ENCODE measurements at places on chromosomes 7 and 10.

DNA sequence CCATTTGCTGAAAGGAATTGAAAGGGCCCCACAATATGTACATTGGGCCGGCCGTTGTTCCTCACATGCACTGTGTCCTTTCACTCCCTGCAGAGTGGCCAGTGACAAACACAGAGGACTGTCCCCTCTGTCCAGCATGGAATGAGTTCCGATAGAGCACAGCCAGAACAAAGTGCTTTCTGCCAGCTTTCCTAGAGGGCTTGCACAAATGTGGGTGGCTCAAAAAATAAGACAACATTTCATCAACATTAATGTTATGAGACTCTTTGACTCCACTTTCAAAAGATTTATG lies 2.4 kb downstream of the PKD2L1 start:
- DNase-seq = no peak

- no peak for DNase-seq
These were observed 15.0 kb downstream of the CYP51A1 start for GRCh38 chr7:92119213-92119759.

GRCh38 chr7:134548877-134549276 lies at the start of gene AKR1B15:
AKR1B15 (plus strand) TSS chr7:134549110; CDS start chr7:134564620, 15,510 bp downstream.
- DNase-seq = no peak

DNA sequence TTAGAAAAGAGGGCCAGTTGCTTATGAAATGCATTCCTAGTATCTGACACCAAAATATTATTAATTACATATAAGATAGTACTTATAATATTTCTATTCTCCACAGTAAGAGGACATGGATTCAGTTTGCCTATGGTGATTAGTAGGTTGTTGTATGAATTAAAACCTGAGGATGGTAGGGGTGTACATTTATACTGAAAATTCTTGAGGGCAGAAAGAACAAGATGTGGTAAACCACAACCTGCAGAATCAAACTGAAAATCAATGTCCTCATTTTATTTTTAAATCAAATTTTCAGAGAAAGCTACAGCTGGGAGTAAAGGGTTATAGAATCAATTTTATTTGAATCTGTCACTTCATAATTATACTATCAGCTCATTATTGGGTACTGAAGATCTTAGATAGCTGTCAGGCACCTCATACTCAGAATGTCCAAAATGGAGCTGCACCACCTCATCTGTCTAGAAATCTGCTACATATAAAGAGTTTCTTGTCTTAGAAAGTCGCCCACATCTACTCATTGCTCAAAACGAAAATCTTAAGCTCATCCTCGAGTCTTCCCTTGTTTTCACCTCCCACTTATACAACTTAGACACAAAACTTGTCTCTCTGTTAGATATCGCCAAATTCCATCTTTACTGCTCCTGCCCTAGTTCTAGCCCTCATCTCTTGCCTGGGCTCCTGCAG lies 65.4 kb downstream of the MYO3A start:
- DNase-seq = no peak

- DNase-seq = no peak
These were observed 141.7 kb downstream of the EGFR start for GRCh38 chr7:55160539-55160938.

GRCh38 chr10:77490534-77491314 lies 146.9 kb downstream of the KCNMA1 start:
- DNase-seq = no peak

- no peak for DNase-seq
These were observed 45.8 kb upstream of the CARD11 start for GRCh38 chr7:3089493-3089892.

GRCh38 chr7:52450816-52451215 lies 584.6 kb upstream of the POM121L12 start:
- DNase-seq = no peak

DNA sequence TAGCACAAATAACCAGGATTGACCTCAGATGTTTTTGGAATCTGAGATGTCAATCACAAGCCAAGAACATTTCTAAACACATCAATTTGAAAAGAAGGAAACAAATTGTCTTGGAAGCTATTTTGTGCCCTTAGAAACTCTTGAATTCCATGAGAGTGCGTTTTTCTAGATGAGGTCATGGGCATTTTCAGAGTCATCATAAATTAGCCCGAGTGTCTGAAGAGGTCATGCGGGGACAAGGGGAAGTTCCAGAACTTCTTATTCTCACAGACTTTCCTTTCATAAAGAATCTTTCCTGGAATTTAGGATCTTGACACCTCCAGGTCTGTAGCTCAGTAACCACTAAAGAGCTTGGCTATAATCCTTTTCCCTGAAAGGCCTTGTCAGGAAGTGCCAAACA lies 28.2 kb downstream of the IL2RA start:
- no peak for DNase-seq

GRCh38 chr7:151873402-151873965 lies 3.4 kb downstream of the PRKAG2 start:
- no peak for DNase-seq

DNA sequence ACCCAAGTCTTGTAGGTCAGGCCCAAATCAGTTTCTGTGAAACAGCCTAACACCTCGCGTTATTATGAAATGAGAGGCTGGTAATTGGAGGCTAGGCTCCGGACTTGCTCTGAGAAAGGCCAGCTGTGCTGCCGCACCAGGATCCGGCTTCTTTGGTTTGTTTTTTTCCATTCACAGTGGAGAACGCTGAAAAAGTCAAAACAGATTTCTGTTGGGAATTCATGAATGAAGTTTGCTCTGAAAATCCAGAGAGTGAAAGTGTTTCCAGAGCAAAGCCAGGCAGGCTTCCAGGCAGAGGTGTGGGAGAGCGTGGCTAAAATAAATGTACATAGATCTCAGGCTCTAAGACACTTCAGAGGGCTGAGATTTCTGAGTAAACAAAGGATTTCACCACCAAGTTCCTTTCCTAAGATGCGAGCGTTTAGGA lies 240.1 kb downstream of the TRIL start:
- no peak for DNase-seq

DNA sequence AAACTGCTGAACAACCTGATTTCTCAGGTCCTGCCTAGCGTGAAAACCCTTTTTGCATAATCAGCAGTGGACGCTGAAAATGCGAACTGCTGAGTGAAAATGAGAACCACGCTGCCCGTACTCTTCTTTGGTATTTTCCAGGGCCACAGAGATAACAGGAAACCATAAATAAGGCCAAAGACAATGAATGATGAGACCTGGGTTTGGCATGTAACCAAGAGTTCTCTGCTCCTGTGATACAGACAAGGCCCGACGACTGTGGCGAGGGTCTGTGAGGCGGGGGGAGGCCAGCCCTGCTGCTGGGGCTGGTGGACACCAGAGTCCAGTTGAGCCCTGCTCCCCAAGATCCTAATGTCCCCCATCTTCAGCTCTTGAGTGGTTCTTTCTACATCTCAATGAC lies 236.0 kb downstream of the WDR11 start:
- DNase-seq = no peak

DNA sequence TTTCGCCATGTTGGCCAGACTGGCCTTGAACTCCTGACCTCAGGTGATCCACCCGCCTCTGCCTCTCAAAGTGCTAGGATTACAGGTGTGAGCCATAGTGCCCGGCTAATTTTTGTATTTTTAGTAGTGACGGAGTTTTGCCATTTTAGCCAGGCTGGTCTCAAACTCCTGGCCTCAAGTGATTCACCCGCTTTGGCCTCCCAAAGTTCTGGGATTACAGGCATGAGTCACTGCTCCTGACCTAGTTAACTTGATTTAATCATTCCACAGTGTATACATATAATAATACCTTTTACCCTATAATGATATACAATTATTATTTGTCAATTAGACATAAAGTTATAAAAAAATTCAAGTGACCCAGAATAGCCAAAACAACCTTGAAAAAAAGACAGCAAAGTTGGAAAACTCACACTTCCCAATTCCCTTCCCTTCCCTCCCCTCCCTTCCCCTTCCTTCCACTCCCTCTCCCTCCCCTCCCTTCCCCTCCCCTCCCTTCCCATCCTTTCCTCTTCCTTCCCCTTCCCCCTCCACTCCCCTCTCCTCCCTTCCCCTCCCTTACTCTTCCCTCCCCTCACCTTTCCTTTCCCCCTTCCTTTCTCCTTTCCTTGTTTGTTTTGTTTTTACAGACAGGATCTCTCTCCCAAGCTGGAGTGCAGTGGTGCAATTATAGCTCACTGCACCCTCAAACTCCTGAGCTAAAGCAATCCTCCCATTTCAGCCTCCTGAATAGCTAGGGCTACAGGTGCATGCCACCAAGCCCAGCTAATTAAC lies 14.8 kb upstream of the ZMIZ2 start:
- no peak for DNase-seq

DNA sequence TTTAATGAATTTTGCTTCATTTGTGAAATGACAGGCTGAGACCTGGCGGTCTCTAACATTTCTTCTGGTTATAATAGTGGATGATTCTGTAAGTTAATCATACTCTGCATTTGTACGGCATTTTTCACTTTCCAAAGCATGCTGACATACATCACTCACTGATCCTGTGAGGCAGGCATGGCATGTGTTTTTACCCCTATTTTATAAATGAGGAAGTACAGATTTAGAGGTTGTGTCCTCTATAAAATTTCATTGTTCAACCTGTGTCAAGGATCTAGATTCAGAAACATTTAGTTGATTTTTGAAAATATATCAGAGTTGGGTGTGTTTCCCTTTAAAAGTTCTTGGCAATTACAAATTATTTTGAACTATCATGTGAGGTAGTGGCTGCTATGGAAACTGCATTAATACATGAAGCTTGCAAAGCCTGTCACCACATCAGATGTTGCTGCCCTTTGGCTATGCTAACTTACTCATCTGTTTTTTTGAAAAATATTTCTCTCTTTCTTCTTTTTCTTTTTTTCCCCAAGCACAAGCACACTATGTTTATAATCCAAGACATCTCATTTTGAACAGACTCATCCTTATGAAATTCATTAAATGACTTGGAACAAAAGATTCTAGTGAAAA lies 172.7 kb downstream of the GNAI1 start:
- DNase-seq = no peak

- no peak for DNase-seq
These were observed 31.6 kb downstream of the SH3PXD2A start for GRCh38 chr10:103823706-103824272.

DNA sequence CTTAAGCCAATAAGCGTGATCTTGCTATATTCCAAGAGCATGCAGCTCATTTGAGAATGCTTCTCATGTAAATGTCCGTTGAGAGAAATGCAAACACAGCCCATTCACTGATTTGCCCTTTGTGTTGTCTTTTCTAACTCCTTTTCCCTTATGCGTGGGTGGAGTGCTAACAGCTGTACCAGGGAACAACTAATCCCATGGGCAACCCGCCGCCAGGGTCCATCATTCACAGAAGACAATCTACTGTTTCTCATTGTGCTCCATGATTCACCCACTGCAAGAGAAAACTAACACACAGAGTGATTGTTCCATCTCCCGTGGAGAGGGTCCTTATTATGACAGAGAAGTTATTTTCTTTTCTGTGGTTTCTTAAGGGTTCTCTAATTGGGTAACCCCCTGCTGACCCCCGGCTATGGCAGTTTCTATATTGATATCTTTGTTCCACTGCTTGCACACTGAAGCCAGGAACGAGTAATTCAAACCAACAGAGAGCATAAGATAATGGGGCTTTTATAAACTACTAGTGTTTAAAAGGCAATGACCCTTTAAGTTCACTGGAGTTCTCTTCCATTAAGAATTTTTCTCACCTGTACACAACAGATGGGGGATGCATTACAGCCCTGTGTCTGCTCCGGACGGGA lies 298.7 kb downstream of the BAMBI start:
- no peak for DNase-seq

DNA sequence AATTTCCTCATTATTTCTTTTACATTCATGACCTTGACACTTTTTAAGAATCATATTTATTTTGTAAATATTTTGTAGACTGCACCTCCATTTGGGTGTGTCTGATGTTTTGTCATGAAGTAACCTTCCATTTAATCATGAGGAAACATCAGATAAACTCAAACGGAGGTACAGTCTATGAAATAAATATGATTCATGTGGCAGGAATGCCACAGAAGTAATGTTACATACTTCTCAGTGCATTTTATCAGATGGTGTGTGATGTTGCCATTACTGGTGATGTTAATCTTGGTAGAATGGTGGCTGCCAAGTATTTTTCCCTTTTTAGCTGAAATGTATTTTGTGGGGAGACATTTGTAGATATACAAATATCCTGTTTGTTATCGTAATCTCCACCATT lies 64.9 kb downstream of the ZNF37A start:
- no peak for DNase-seq

DNA sequence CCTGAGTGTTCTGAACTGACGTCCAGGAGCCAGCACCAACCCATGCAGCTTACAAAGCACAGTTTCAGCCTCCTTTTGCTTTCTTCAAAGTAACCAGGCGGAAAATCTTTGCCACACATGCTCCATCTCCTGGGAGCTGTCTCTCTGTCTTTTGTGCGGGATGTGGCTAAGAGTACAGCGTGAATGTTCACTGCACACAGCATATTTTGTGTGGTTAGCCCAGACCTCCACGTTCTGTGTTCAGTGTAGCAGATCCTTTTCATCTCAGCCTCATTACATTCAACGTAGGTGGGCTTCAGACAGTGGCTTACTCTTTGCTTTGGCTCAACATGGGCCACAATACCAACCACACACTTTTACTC lies 200.8 kb downstream of the TNS3 start:
- no peak for DNase-seq

GRCh38 chr7:5429253-5429856 lies 5.7 kb upstream of the TNRC18 start:
- no peak for DNase-seq

DNA sequence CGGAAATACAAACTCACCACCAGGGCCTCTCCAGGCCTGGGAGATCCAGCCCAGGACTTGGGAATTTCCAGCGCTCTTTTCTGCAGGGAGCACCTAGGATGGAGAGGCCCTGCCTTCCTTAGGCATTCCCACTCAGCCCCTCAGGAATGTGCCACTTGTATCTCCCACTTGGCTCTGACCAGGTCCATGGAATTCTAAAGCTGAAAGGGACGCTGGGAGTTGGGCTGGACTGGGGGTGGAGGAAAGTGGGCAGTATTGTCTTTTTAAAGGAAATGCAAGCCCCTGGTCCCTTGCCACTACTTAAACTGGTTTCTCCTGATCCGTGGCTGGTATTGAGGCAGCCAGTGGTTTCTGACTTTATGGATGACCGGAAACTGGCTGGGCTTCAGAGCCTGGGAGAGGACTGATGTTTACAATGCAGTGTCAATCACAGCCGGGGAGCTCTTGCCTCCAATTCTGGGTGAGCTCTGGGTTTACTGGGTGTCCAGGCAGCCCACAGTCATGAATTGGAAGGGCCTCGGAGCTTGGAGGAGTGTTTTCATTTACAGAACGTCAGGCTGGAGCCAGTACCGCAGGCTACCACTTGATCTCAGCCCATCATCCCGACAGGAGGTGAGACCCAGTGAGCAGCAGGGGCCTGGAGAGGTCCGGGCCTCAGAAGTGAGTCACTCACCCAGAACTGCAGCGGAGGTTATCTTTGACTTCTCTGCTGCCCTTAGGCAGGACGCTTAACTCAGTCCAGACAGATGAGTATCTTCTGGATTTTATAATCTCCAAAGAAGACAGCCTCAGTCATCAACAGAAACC lies 27.3 kb downstream of the AGAP3 start:
- no peak for DNase-seq
